Body of pancreas (tissue), 4 donors: ENCODE measurements at places on chromosomes 4 and X. TPM values are rescaled to one million over a fixed set of nuclear protein-coding genes. Genes with fewer than 3 reads are reported as not detected.

GRCh38 chr4:137881641-137882040 is 349.3 kb upstream of the PCDH18 start:
- DNase-seq, result no peak

GRCh38 chr4:84962102-84962501 is 4.4 kb downstream of the WDFY3 start:
- no peak for DNase-seq

GRCh38 chrX:103356130-103356798 is at the start of gene TCEAL9:
TCEAL9 (plus strand) TSS chrX:103356506; CDS start chrX:103357685, 1,179 bp downstream.
- DNase-seq, result peak; percentile 73

DNA sequence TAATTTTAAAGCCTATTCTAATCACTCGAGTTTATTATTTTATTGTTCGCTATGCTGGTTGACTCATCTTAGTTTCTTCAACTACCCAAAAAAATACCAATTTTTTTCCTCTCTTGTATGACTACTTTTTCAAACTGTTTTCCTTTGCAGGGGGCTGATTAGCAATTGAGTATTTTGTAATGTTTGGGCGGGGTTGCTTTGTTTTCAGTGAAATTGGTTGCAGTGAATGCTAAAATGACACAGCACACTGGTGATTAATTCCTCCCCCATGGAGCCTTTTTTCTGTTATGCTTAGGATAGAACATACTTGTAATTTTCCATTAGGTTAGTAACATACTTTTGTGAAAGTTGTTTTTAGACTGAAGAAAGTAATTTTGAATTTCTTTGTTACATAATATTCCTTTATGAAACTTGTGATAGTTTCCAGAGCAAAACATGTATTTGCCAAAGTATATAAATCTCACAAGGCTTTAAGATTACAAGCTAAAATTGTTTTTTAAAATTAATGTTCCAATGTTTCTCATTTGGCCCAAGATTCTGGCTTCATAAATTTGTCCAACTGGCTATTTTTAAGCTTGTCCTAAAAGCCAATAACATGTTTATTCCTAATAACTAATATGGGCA is 120.4 kb downstream of the CHIC1 start:
- DNase-seq, result no peak

- no peak for DNase-seq
Measured at GRCh38 chrX:30880058-30880457, 9.0 kb downstream of the TAB3 start.

DNA sequence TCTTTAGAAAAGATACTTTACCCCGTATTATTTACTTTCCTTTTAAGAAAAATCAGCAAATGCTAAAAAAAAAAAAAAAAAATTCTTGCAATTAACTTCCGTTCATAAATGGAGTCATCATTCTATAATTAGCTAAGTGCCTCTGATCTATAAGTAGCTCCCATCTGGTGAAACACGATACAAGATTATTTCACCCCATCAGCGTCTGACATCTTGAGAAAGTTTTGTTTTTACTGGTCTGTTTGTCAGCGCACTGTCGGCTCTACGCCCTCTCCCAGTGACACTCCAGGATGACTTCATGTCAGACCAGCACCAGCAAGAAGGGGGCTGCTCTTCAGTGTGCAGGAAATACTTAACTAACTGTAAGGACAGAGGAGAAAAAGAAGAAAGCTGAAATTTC is 108.3 kb downstream of the AFAP1 start:
- no peak for DNase-seq

DNA sequence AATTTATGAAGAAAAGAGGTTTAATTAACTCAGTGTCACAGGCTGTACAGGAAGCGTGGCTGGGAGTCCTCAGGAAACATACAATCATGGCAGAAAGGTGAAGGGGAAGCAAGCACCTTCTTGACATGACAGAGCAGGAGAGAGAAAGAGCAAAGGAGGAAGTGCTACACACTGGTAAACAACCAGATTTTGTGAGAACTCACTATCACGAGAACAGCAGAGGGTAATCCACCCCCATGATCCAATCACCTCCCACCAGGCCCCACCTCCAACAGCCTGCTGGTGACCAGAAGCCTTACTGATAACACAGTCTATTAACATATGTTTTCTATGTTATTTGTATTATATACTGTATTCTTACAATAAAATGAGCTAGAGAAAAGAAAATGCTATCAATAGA is 254.8 kb downstream of the PCDH10 start:
- no peak for DNase-seq

DNA sequence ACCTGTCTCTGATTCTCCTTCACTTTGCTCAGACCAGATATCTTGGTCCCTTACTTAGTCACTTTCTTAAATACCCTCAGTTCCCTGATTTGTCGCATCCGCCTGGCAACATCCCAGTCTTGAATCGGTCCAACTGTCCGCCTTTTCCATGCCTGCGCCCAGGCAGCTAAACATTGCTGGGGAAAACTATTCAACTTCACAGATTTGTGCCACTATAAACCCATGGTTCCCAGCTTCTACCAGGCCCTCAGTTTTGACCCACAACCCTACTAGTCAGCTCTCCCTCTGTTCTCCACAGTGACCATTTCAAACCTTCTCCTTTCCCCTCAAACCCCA is 451 bp upstream of the FGD1 start:
- DNase-seq, result no peak

- peak; percentile 65 for DNase-seq
Measured at GRCh38 chr4:40916880-40917279, 167.1 kb downstream of the NSUN7 start.

DNA sequence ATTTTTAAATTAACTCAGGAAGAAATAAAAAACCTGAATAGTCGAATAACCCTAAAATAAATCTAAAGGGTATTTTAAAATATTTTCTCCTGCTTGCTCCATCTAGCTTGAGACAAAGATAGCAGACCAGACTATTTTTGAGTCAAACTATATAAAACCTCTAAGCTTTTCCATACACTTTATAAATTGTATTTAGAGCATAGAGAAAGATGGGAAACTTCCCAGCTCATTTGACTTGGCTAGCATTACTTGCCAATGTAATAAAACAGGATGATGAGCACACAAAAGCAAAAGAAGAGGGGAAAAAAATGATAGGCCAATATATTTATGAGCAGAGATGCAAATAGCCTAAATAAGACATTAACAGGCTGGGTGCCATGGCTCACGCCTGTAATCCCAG is 117.1 kb downstream of the ANAPC4 start:
- no peak for DNase-seq

GRCh38 chr4:36243355-36244256 is 708 bp downstream of the ARAP2 start:
- DNase-seq, result peak; percentile 47

DNA sequence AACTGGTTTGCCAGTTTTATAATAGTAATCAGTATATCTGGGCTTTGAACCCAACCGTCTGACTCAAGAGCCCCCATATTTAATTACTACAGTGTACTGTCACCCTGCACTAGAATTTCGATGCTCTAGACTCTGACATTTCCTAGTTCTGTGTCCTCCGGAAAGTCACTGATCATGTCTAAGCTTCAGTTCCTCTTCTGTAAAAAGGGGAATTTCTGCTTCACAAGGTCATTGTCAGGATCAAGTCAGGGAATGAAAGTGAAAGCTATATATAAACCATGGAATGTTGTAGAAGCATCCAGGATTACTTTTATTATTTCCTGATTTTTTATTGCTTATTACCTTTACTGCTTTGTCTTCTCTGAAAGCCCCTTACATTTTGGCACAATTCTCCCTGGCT is 4.0 kb upstream of the KCNIP4 start:
- DNase-seq, result no peak

GRCh38 chr4:73679836-73680235 is 59.6 kb upstream of the RASSF6 start:
- no peak for DNase-seq

- no peak for DNase-seq
Measured at GRCh38 chr4:173145131-173145530, 23.5 kb upstream of the GALNT7 start.

WAS gene
- 1.0 TPM for total RNA-seq

KCNE5 gene
- total RNA-seq, result not detected

PABPC1L2B gene
- total RNA-seq, result not detected

POU3F4 gene
- total RNA-seq, result not detected

NCBP2L gene
- total RNA-seq, result not detected

EVC2 gene
- 13.2 TPM for total RNA-seq
